EL (cell line): ENCODE measurements at places on chromosomes 3 and 15.

- DNase-seq, result no peak
Measured at GRCh38 chr3:42035816-42036482, 55.2 kb upstream of the TRAK1 start.

- DNase-seq, result no peak
Measured at GRCh38 chr3:171732756-171733155, 77.5 kb downstream of the PLD1 start.

DNA sequence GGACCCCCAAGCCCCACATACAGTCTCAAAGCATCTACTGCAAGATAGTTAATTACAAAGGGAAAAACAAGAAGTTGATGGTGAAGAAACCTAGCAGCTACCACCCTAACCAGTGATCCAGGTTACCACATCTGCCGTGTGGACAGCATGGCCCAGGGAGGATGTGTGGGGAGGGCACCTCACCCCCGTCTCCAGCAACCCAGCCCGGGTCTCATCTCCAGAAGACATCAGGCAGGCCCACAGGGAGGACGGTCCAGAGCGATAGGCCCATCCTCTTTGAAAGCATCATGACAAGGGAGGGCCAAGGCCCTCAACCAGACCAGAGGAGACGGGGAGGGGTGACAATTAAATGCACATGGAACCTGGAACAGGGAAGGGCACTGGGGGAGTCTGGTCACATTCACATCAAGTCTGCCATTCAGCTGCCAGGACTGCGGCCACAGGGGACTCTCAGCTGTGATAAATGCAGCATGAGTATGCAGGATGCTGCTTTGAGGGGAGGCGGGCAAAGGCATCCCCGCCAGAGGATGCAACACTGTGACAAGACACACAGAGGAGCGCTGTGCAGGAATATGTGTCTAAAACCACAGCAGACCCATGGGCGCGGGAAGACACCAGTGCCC, 18.8 kb downstream of the ZXDC start:
- DNase-seq, result no peak

- DNase-seq, result peak; percentile 76
Measured at GRCh38 chr15:38254051-38254883, 1.6 kb downstream of the SPRED1 start.

- peak; percentile 73 for DNase-seq
Measured at GRCh38 chr3:9769426-9770275, at the start of gene CAMK1. Gene CAMK1 (minus strand): TSS chr3:9769947. CDS start chr3:9767749, 2,198 bp downstream.

DNA sequence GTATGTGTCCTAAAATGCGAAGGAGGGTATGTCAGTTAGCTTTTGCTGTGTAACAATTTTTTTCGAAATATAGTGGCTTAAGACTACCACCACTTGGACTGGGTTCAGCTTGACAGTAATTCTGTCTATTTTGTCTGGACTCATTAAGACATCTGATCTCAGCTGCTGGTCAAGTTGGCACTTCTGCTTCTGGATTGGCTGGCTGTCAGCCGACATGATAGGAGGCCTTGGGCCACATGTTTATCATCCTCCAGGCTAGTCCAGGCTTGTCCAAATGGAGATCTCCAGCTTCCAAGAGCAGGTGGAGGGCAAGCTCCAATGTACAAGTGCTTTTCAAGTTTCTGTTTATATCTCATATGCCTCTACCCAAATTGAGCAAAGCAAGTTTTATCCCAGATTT, 95.9 kb downstream of the GALK2 start:
- no peak for DNase-seq

GRCh38 chr15:80890341-80891005, 99.1 kb downstream of the MESD start:
- DNase-seq, result peak; percentile 31

DNA sequence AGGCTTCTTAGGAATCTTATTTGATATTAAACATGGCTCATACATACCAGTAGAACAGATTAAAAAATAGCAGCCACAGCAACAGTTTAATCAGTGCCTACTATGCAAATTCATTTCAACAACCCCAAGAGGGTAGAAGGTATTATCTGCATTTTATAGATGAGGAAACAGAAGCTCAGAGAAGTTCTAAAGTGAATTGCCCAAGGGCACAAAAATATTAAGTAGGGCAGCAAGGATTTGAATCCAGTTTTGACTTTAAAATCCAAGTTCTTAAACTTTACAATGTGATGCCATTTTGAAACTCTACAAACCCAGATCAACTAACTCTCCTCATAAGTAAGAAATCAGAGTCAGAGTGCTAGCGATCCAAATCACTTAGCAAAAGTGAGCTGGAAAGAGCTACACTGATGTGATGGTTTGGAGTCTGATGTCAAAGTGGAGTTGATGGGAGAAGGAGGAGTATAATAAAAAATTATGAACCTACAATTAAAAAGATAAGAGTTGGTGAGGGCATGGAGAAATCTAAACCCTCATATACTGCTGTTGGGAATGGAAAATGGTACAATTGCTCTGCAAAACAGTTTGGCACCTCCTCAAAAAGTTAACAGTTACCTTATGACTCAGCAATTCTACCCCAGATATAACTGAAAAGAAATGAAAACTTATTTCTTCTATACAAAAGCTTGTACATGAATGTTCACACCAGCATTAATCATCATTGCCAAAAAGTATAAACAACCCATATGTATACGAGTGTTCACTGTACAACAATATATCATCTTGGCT, 51.0 kb upstream of the PLXND1 start:
- DNase-seq, result no peak

DNA sequence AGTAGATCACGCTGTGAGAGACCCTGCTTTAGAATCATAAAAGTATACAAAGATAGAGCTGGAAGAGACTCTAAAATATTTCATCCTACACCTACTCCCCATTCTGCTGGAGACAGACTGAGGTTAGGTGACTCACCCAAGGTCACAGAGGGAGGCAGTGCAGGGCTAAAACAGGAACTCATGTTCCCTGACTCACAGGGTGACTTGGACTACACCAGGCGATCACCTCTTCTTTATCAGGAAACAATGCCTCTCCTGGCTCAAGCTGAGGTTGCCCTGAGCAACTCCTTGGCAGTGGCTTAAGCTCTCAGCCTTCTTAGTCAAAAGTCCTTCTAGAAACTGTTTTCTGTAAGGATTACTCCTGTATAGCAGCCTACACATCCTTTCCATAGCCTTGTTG, 26.4 kb upstream of the TNFAIP8L3 start:
- DNase-seq, result peak; percentile 92

DNA sequence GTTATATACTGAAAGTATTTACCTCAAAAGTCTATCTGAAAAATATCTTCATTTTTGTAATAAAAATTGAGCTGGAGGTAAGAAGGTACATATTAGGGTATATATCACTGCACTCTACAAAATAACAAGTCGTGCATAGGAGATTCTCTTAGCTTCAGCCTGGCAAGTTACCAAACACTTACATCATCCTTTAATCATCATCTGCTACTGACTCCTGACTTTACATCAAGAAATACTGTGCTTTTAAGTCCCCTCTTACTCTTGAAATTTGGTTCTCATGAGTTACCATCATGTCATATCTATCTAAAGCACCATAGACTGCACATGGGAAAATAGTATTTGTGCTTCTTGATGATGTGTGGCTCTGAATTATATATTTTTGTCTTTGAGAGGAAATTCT, 50.8 kb downstream of the LYSMD4 start:
- peak; percentile 82 for DNase-seq

DNA sequence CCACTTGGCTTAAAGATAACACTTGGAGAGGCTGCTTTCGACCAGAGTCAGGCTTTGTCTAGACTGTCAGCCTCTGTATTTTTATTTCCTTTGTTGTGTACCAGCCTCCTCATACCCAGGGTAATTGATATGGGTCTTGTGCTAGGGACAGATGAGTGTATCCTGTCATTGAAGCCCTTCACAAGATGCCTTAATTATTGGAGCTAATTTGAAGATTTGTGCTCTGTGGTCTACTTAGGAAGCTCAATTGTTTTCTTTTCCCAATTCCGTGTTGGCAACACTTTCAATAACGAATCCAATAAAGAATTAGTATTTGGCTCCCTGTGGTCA, 60.5 kb upstream of the DPH6 start:
- DNase-seq, result no peak

DNA sequence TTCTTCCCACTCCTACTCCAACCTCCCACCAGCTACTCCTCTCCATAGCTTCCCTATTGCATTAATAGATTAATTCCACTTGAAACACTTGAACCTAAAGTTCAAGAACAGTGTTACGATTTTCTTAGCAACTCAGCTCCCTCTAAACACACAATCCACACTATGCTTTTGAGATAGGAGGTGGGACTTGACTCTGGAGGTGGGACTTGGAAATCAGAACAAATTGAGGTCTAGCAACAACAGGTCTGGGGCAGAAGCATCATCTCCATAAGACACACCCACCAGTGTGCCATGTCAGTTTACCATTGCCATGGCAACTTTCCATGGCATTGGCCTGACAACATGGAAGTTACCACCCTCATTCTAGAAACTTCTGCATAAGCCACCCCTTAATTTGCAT, 336.5 kb upstream of the ALCAM start:
- DNase-seq, result no peak
